ENCODE measurements at places on chromosomes 1 and 21.

- DNase-seq, result no peak
Measured at GRCh38 chr1:176517484-176517883, 54.5 kb downstream of the PAPPA2 start.

GRCh38 chr1:28195780-28196179 is 19.3 kb upstream of the PTAFR start:
- DNase-seq, result no peak

GRCh38 chr1:51910221-51911000 is 31.9 kb upstream of the NRDC start:
- no peak for DNase-seq

DNA sequence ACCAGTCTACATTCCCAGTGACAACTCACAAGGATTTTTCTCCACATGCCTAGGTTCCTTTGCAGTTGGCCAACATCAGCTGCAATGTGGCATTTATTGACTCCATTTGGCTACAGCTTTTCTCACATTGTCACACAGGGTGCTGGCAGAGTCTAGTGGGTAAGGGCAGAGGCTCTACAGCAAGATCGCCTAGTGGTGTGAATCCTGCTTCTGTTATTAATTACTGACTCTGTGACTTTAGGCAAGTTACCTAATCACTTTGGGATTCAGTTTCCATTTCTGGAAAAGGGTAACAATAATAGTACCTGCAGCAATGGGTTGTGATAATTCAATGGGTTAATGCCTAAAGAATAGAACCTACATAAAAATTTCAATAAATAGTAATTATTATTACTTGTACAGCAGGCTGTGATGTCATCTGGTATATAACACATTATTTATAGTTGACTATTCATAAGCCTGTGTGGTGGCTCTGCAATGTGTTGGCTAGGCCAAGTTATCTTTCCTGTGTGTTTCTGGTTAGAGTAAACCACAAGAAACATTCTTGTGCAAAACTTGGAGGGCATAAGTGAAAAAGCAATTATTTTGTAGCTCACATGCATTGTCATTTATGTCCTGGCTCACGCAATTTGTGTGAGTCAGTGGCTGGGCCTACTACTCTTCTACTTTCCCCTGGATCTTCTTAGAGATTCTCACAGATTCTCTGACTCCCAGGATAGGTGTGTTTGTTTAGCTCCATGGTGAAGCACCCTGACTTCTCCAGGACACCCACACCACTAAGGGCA is 59.5 kb downstream of the PTGS2 start:
- peak; percentile 92 for DNase-seq

GRCh38 chr1:62117018-62117750 is 77.5 kb upstream of the L1TD1 start:
- DNase-seq, result no peak

GRCh38 chr1:8517661-8518489 is 200.0 kb downstream of the SLC45A1 start:
- DNase-seq, result no peak

GRCh38 chr1:154431586-154432373 is 26.6 kb downstream of the IL6R start:
- DNase-seq, result peak; percentile 97

- DNase-seq, result no peak
Measured at GRCh38 chr1:46317323-46317722, 13.8 kb downstream of the UQCRH start.

DNA sequence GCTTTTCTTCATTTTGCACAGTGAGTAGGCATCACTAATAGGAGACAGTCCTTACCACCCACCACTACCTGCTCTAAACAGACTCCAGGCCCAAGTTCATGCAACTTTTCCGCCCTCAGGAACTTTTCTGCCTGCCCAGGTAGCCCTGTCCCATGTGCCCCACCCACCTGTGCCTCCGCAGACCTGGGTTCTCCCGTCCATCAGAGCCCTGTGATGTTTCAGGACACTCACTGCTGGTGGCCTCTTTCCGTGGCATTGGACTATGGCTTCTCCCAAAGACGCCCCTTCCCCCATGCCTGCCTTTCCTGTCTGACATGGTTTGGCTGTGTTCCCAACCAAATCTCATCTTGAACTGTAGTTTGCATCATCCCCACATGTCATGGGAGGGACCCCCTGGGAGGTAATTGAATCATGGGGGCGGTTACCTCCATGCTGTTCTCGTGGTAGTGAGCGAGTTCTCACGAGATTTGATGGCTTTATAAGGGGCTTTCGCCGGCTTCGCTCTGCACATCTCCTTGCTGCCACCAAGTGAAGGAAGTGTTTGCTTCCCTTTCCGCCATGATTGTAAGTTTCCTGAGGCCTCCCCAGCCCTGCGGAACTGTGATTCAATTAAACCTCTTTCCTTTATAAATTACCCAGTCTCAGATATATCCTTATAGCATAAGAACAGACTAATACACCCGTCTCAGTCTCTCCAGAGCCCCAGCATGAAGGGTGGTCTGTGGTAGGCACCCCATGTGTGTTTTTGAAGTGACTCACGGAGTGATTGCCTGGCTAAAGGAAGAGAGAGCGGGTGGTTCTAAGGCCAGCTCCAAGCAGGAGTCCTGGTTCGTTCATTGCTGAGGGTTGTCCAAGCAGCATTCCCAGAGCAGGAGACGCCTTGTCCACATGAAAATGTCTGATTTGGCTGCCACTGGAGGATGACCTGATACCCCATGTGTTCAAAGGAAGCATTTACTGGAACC is 86.0 kb upstream of the ZBTB40 start:
- DNase-seq, result no peak

DNA sequence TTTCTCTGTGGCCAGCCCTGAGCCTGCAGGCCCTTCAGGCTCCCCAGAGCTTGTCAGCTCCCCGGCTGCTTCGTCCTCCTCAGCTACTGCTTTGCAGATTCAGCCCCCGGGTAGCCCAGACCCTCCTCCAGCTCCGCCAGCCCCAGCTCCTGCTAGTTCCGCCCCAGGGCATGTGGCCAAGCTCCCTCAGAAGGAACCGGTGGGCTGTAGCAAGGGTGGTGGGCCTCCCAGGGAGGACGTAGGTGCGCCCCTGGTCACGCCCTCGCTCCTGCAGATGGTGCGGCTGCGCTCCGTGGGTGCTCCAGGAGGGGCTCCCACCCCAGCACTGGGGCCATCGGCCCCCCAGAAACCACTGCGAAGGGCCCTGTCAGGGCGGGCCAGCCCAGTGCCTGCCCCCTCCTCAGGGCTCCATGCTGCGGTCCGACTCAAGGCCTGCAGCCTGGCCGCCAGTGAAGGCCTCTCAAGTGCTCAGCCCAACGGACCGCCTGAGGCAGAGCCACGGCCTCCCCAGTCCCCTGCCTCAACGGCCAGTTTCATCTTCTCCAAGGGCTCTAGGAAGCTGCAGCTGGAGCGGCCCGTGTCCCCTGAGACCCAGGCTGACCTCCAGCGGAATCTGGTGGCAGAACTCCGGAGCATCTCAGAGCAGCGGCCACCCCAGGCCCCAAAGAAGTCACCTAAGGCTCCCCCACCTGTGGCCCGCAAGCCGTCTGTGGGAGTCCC is 45.4 kb downstream of the YARS1 start:
- DNase-seq, result no peak

DNA sequence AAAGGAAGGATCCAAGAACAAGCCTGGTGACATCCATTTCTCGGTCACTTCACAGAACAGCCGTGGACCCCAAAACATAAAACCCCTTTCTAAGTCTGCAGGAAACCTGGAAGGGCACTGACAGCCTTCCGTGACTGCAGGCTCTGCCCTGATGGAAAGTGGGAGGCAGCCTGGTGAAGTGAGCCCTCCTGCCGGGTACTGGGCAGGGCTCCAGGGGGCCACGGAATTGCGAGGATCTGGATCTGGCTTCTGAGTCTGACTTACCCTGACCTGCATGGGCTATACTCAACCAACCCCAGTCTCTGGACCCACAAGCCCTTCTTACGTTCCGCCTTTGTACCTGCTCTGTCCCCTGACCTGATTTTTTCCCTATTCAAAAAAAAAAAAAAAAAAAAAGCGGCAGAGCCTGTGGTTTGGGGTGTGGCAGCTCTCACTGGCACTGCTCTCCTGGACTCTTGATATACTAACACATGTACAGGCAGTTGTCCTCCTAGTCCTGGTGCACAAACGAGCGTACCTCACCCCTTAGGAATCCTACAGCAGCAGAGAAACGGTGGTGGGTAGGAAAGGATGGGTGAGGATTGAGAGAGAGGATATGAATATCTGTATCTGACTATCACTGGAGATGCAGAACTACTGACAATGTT is 82.9 kb downstream of the BEND5 start:
- DNase-seq, result no peak

- DNase-seq, result peak; percentile 72
Measured at GRCh38 chr1:28882009-28882628, 32.2 kb upstream of the EPB41 start.

DNA sequence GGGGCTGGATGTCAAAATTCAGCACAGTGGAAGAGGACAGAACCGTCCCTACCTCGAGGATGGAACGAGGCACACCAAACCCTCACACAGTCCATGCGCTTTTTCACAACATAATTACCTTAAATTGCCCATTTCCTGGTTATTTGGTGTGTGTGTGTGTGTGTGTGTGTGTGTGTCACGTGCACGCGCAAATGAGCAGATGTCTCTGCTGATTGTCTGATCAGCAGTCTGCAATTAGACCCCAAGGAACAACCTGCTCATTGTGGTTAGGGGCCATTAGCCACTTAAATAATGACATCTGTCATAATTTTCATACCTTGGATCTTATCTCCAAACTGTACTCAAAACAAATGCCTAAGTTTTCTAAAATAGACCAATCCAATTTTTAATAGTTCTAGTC is 23.2 kb downstream of the AVPR1B start:
- DNase-seq, result no peak

GRCh38 chr21:37369307-37369854 is 2.8 kb downstream of the DYRK1A start:
- DNase-seq, result no peak

GRCh38 chr21:28745131-28746016 is 247.3 kb downstream of the LTN1 start:
- peak; percentile 64 for DNase-seq
